ENCODE measurements at places on chromosomes 16 and 17. TPM values are rescaled to one million over a fixed set of nuclear protein-coding genes. Genes with fewer than 3 reads are reported as not detected.
A peak's percentile ranks its signal among the peaks of the same experiment; 100 is the strongest.

WNT3 gene
- total RNA-seq = 0.48 TPM

GRCh38 chr16:17647879-17648872, 177.4 kb upstream of the XYLT1 start:
- no peak overlapping the region for H3K27ac ChIP-seq
- no peak overlapping the region for H3K4me3 ChIP-seq
- no peaks in the 10 kb centered on the region for H3K36me3 ChIP-seq
- DNase-seq = no peak

SLC52A1 gene
- 0.29 TPM for total RNA-seq

- no peak overlapping the region for H3K27ac ChIP-seq
- no peak for DNase-seq
- no peaks in the 10 kb centered on the region for H3K27me3 ChIP-seq
- peaks cover 9% of the 10 kb centered on the region for H3K4me1 ChIP-seq
These were observed 1.9 kb downstream of the NDUFAB1 start for GRCh38 chr16:23594186-23594585.

FGF11 gene
- 2.9 TPM for total RNA-seq

DNA sequence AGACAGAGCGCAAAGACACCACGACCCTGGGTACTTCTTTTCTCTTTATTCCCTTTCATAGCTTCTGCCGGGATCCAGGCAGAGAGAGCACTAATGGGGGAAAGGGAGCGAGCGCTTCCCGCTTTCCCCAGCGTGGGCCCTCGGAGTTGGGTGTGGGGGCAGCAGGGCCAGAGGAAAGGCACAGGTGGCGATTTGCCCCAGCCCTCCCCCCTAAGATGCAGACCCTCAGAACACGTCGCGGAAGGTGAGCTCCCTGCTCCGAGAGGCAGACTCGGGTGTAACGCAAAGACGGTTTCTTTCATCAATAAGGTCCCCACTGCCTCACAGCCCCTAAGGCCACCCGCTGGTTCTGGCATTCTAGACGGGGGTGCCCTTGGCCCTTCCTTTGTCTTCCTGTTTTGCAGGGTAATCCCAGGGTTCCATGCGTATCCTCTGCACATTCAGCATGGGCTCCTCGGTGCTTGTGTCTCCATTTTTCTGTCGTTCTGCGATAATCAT, 570 bp upstream of the NME3 start:
- no peaks in the 10 kb centered on the region for H3K27me3 ChIP-seq
- no peak for DNase-seq
- H3K27ac ChIP-seq = peak overlapping the region; percentile 51
- H3K4me3 ChIP-seq = peak overlapping the region; percentile 97

DNA sequence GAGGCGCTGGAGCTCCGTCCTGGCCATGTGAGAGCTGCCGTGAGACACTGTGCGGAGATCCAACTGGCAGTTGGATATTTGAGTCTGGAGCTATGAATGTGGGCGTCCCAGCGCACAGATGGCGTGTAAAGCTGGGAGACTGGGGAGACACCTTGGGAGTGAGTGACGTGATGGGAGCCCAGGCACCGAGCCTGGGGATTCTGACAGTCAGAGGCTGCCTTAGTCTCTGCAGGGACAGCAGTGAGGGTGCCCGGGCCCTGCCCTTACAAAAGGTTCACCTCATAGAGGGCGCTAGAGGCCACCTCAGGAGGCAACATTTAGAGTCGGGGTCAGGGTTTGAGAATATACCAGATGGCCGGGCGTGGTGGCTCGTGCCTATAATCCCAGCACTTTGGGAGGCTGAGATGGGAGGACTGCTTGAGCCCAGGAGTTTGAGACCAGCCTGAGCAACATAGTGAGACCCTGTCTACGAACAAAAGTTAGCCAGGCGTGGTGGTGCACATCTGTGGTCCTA, 194.1 kb upstream of the GSE1 start:
- no peak overlapping the region for H3K27ac ChIP-seq
- no peak for DNase-seq
- H3K4me3 ChIP-seq = no peak overlapping the region
- H3K27me3 ChIP-seq = no peaks in the 10 kb centered on the region
- H3K4me1 ChIP-seq = no peaks in the 10 kb centered on the region

- H3K4me3 ChIP-seq = no peak overlapping the region
- H3K27me3 ChIP-seq = no peaks in the 10 kb centered on the region
These were observed 39.6 kb upstream of the NAT9 start for GRCh38 chr17:74815550-74816370.

- no peaks in the 10 kb centered on the region for H3K36me3 ChIP-seq
- no peaks in the 10 kb centered on the region for H3K4me1 ChIP-seq
- H3K4me3 ChIP-seq = no peak overlapping the region
- H3K27ac ChIP-seq = no peak overlapping the region
- no peak for DNase-seq
- H3K27me3 ChIP-seq = no peaks in the 10 kb centered on the region
These were observed 11.9 kb upstream of the SP6 start for GRCh38 chr17:47862621-47863440.

GPATCH8 gene
- 62.5 TPM for total RNA-seq

ZNF598 gene
- 16.0 TPM for total RNA-seq

- no peaks in the 10 kb centered on the region for H3K36me3 ChIP-seq
- H3K27ac ChIP-seq = no peak overlapping the region
- H3K4me1 ChIP-seq = no peaks in the 10 kb centered on the region
- no peak overlapping the region for H3K4me3 ChIP-seq
- no peak for DNase-seq
- H3K27me3 ChIP-seq = no peaks in the 10 kb centered on the region
These were observed 6.3 kb upstream of the SLC5A11 start for GRCh38 chr16:24839347-24839972.

KRTAP2-2 gene
- not detected for total RNA-seq

ABI3 gene
- 1.9 TPM for total RNA-seq

DNA sequence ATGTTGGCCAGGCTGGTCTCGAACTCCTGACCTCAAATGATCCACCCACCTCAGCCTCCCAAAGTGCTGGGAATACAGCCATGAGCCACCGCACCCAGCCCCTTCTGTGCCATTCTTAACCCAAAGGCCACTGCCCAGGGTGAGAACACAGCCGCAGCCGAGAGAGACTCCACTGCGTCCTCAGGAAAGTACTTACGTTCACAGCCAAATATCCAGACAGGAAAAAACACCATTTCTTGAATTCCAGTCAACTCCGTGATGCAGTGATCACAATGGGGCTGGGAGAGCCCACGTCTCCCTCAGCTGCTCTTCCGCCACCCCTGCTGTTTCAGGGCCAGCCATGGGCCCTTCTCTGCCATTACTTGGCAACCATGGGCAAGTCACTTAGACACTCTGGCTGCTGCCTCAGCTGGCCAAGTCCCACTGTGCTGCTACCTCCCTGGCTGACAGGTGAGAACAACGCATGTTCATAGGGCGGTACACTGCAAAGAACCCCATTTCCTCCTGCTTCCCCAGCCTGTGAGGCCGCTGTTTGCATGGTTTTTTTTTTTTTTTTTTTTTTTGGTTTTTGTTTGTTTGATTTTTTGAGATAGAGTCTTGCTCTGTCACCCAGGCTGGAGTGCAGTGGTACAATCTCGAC, 4.3 kb downstream of the CDIP1 start:
- no peaks in the 10 kb centered on the region for H3K4me1 ChIP-seq
- no peak for DNase-seq
- no peak overlapping the region for H3K27ac ChIP-seq
- no peaks in the 10 kb centered on the region for H3K27me3 ChIP-seq
- H3K36me3 ChIP-seq = no peaks in the 10 kb centered on the region

DNA sequence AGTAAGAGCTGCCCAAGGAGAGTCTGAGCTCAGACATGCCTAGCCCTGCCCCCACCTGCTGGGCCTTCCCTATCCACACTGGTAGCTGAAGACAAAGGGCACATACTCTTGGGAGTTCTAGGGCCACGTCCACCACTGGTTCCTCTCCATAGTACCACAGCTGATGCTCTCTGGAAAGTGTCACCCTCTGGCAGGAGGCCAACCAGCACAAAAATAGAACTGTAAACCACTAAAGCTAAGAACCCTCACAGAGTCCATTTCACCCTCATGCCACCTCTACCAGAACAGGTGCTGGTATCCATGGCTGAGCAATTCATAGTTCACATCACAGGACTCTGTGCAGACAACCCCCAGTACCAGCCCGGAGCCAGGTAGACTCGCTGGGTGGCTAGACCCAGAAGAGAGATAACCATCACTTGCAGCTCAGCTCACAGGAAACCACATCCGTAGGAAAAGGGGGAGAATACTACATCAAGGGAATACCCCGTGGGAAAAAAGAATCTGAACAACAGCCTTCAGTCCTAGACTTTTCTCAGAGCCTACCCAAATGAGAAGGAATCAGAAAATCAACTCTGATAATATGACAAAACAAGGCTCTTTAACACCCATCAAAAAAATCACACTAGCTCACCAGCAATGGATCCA, 115.3 kb downstream of the CEP112 start:
- H3K4me1 ChIP-seq = no peaks in the 10 kb centered on the region
- H3K27me3 ChIP-seq = no peaks in the 10 kb centered on the region
- H3K36me3 ChIP-seq = no peaks in the 10 kb centered on the region
- H3K4me3 ChIP-seq = no peak overlapping the region

PRSS33 gene
- total RNA-seq = not detected

KRTAP16-1 gene
- total RNA-seq = not detected

CALB2 gene
- 169 TPM for total RNA-seq

- no peaks in the 10 kb centered on the region for H3K36me3 ChIP-seq
- H3K4me3 ChIP-seq = peak overlapping the region; percentile 51
- H3K27ac ChIP-seq = no peak overlapping the region
- no peak for DNase-seq
These were observed 1.3 kb downstream of the SAMD14 start for GRCh38 chr17:50128441-50129352.

GRCh38 chr17:57739402-57740234, 5.5 kb downstream of the CCDC182 start:
- DNase-seq = no peak
- H3K36me3 ChIP-seq = no peaks in the 10 kb centered on the region
- no peaks in the 10 kb centered on the region for H3K27me3 ChIP-seq
- H3K4me3 ChIP-seq = no peak overlapping the region
- H3K4me1 ChIP-seq = no peaks in the 10 kb centered on the region
- no peak overlapping the region for H3K27ac ChIP-seq

KRTAP9-2 gene
- not detected for total RNA-seq

- H3K27ac ChIP-seq = no peak overlapping the region
- DNase-seq = no peak
- no peaks in the 10 kb centered on the region for H3K27me3 ChIP-seq
- H3K36me3 ChIP-seq = no peaks in the 10 kb centered on the region
- no peaks in the 10 kb centered on the region for H3K4me1 ChIP-seq
These were observed 89.1 kb downstream of the KATNIP start for GRCh38 chr16:27638833-27639560.

GRCh38 chr17:4919511-4920047, 12.5 kb upstream of the GP1BA start:
- H3K4me3 ChIP-seq = no peak overlapping the region
- no peaks in the 10 kb centered on the region for H3K27me3 ChIP-seq
- no peaks in the 10 kb centered on the region for H3K36me3 ChIP-seq
- no peak for DNase-seq

- H3K4me3 ChIP-seq = no peak overlapping the region
- DNase-seq = peak; percentile 83
- no peaks in the 10 kb centered on the region for H3K27me3 ChIP-seq
- peaks cover 4% of the 10 kb centered on the region for H3K4me1 ChIP-seq
- peak overlapping the region; percentile 77 for H3K27ac ChIP-seq
- no peaks in the 10 kb centered on the region for H3K36me3 ChIP-seq
These were observed 69.3 kb upstream of the TOB1 start for GRCh38 chr17:50935221-50935995.

- no peaks in the 10 kb centered on the region for H3K27me3 ChIP-seq
- DNase-seq = no peak
- H3K36me3 ChIP-seq = no peaks in the 10 kb centered on the region
- no peak overlapping the region for H3K4me3 ChIP-seq
These were observed 8.2 kb upstream of the C16orf74 start for GRCh38 chr16:85759136-85759535.

- H3K27me3 ChIP-seq = no peaks in the 10 kb centered on the region
- DNase-seq = peak; percentile 49
- H3K4me1 ChIP-seq = no peaks in the 10 kb centered on the region
- no peak overlapping the region for H3K27ac ChIP-seq
- no peaks in the 10 kb centered on the region for H3K36me3 ChIP-seq
These were observed 78.7 kb upstream of the GPRC5B start for GRCh38 chr16:19963301-19963700.

GRCh38 chr16:29808219-29808900, 2.0 kb downstream of the MAZ start:
- DNase-seq = no peak
- H3K27me3 ChIP-seq = no peaks in the 10 kb centered on the region
- H3K27ac ChIP-seq = peak overlapping the region; percentile 99
- H3K4me1 ChIP-seq = peaks cover 8% of the 10 kb centered on the region

TMEM98 gene
- total RNA-seq = 59.7 TPM

LLGL2 gene
- 4.6 TPM for total RNA-seq

GRCh38 chr17:1474402-1475189, 17.9 kb downstream of the MYO1C start:
- H3K4me3 ChIP-seq = no peak overlapping the region
- H3K4me1 ChIP-seq = no peaks in the 10 kb centered on the region
- no peak overlapping the region for H3K27ac ChIP-seq

DNA sequence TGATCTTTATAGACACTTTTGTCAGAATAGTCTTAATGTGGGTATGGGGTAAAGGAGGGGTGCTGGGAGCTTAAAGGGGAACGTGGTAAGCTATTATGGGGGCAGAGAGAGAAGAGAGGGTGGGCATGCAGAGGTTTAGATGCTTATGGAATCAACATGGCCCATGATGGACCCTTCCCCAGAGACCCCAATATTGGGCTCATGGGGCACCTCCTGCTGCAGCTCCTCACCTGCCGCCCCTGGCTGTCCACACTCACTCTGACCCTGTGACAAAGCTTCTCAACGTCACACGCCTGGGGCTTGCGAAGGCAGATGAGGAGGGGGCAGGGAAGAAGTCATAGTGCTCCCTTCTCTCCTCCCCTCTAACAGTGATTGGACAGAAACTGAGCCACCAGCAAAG, 95.3 kb downstream of the SHISA6 start:
- H3K27ac ChIP-seq = no peak overlapping the region
- DNase-seq = no peak
- H3K4me3 ChIP-seq = no peak overlapping the region

GRCh38 chr17:49365667-49366066, 3.6 kb upstream of the ZNF652 start:
- no peaks in the 10 kb centered on the region for H3K36me3 ChIP-seq
- no peaks in the 10 kb centered on the region for H3K27me3 ChIP-seq
- H3K4me1 ChIP-seq = no peaks in the 10 kb centered on the region
- no peak overlapping the region for H3K4me3 ChIP-seq
- no peak for DNase-seq
- peak overlapping the region; percentile 38 for H3K27ac ChIP-seq

DNA sequence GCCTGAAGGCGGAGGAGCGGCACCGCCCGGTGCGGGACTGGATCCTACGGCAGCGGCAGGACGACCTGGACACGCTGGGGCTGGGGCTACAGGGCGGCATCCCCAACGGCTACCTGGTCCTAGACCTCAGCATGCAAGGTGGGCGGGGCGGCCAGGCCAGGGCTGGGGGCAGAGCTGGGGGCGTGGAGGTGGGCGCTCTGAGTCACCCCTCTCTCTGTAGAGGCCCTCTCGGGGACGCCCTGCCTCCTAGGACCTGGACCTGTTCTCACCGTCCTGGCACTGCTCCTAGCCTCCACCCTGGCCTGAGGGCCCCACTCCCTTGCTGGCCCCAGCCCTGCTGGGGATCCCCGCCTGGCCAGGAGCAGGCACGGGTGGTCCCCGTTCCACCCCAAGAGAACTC, 7.9 kb downstream of the MSLN start:
- DNase-seq = no peak
- no peak overlapping the region for H3K27ac ChIP-seq
- no peaks in the 10 kb centered on the region for H3K4me1 ChIP-seq
- H3K27me3 ChIP-seq = peaks cover 40% of the 10 kb centered on the region
- no peaks in the 10 kb centered on the region for H3K36me3 ChIP-seq
- no peak overlapping the region for H3K4me3 ChIP-seq

Measured in breast epithelium (tissue), 4 donors.